Colonic mucosa (tissue), 4 donors: ENCODE measurements at places on chromosomes 7 and 10. TPM values are rescaled to one million over a fixed set of nuclear protein-coding genes. Genes with fewer than 3 reads are reported as not detected.

- DNase-seq, result peak; percentile 13
Measured at GRCh38 chr10:46264737-46265368, 21.9 kb upstream of the ANTXRL start.

GRCh38 chr10:13930120-13930519, 343.4 kb downstream of the PRPF18 start:
- DNase-seq, result no peak

- DNase-seq, result no peak
Measured at GRCh38 chr10:124640538-124641231, 103.5 kb downstream of the FAM53B start.

GRCh38 chr10:52212802-52213201, 101.3 kb upstream of the DKK1 start:
- DNase-seq, result no peak

The AKR1B15 gene
- 10.6 TPM for total RNA-seq
